ENCODE measurements at places on chromosomes 13 and 19.

- H3K27ac ChIP-seq = no peak overlapping the region
- DNase-seq = no peak
- no peaks in the 10 kb centered on the region for H3K36me3 ChIP-seq
- no peaks in the 10 kb centered on the region for H3K4me1 ChIP-seq
These were observed 993.9 kb downstream of the EFNB2 start for GRCh38 chr13:105541565-105541964.

DNA sequence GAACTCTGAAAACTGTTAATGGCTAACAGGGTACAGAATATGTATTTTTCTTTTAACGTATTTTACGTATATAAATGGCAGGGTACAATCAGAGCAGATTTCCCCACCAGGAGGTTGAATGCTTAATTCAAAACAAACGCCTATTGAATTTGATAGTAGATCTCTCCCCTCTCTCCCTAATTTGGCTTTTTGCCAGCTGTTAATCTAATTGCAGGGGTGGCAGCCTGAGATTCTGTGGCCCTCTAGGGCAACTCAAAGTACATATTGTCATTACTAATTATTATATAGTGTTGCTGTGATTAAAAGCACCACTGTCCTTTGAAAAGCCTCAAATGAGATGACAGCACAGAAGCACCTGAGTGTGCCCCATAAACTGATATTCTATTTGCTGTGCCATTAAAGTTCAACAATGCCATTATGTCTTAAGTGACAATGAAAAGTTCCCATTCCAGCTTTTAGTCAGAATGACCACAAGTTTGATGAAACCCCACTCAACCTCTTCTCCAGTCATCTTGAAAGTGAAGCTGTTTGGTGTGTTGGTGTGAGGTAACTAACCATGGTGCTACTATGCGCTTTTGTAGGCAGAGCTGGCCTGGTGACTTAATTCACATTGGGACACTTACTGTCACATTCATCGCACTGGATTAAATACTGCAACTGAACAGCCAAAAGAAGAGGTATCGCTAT, 351.4 kb downstream of the KCNRG start:
- peaks cover 54% of the 10 kb centered on the region for H3K4me1 ChIP-seq
- DNase-seq = peak; percentile 58

GRCh38 chr19:15759962-15760565, 22.3 kb downstream of the OR10H3 start:
- no peak overlapping the region for H3K27ac ChIP-seq
- no peak overlapping the region for H3K4me3 ChIP-seq
- DNase-seq = no peak
- no peaks in the 10 kb centered on the region for H3K36me3 ChIP-seq
- H3K4me1 ChIP-seq = no peaks in the 10 kb centered on the region

- H3K27me3 ChIP-seq = no peaks in the 10 kb centered on the region
- H3K4me1 ChIP-seq = no peaks in the 10 kb centered on the region
- H3K36me3 ChIP-seq = no peaks in the 10 kb centered on the region
- H3K4me3 ChIP-seq = no peak overlapping the region
- DNase-seq = no peak
These were observed 13.9 kb upstream of the DACH1 start for GRCh38 chr13:71880753-71881541.

DNA sequence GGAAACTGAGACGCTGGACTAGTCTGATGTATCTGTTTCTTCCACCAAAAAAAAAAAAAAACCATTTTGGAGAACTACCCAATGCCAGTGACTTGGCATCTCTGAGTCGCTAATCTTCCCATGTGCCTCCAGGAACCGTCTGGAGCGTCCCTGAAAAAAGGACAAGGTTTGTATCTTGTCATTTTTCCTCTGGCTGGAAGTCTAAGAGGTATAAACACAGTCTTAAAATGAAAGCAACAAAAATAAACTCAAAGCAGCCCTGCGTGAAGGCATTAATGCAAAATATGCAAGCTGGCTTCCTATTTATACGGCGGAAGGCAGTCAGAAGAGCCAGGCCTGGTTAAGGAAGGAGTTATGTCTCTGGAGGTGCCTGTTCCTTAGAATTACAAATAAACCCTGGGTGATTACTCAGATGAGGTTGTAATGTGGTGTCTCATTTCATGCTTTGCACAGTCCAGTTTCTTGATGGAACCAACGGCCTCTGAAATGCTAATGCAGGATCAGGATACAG, 20.3 kb downstream of the ACTN4 start:
- H3K4me3 ChIP-seq = peak overlapping the region; percentile 55
- DNase-seq = no peak
- peaks cover 83% of the 10 kb centered on the region for H3K4me1 ChIP-seq
- H3K27ac ChIP-seq = peak overlapping the region; percentile 92
- H3K27me3 ChIP-seq = no peaks in the 10 kb centered on the region

- no peak overlapping the region for H3K27ac ChIP-seq
- H3K36me3 ChIP-seq = no peaks in the 10 kb centered on the region
- H3K4me3 ChIP-seq = no peak overlapping the region
- no peaks in the 10 kb centered on the region for H3K4me1 ChIP-seq
- H3K27me3 ChIP-seq = peaks cover 11% of the 10 kb centered on the region
- DNase-seq = no peak
These were observed 6.8 kb downstream of the SYNGR4 start for GRCh38 chr19:48370955-48371354.

All from stimulated activated naive B cell treated with anti-CD40 and anti-IgM and Interleukin-4, amounts not matched to agents 10 μg/mL and 1 μg/mL and 100 μg/mL, for 72 hours (primary cell).